ENCODE measurements at places on chromosomes 11 and 22.

GRCh38 chr22:31089160-31090100 is 8.3 kb downstream of the SMTN start:
- DNase-seq: no peak

- DNase-seq: no peak
Measured at GRCh38 chr11:27722117-27722952, 22.1 kb upstream of the BDNF start.

- no peak for DNase-seq
Measured at GRCh38 chr11:130394615-130395014, 33.8 kb downstream of the ADAMTS8 start.

DNA sequence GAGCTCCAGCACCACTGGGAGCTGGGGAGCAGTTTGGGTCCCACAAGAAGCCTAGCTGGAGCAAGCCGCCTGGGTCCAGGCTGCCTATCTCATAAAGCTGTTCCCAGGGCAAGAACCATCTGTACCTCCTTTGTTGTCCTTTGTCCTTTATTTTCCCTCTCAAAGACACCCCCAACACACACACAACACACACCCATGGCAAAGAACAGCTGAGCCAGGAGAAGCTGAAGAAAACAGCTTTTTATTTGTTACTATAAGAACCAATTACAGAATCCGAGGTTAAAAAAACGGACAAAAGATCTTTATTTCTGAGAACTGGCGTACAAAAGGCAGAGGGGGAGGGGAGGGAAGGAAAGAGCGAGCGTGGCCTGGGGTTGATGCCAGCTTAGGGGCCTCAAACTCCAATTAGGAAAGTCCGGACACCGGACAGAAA is 1.7 kb upstream of the TUT1 start:
- no peak for DNase-seq

DNA sequence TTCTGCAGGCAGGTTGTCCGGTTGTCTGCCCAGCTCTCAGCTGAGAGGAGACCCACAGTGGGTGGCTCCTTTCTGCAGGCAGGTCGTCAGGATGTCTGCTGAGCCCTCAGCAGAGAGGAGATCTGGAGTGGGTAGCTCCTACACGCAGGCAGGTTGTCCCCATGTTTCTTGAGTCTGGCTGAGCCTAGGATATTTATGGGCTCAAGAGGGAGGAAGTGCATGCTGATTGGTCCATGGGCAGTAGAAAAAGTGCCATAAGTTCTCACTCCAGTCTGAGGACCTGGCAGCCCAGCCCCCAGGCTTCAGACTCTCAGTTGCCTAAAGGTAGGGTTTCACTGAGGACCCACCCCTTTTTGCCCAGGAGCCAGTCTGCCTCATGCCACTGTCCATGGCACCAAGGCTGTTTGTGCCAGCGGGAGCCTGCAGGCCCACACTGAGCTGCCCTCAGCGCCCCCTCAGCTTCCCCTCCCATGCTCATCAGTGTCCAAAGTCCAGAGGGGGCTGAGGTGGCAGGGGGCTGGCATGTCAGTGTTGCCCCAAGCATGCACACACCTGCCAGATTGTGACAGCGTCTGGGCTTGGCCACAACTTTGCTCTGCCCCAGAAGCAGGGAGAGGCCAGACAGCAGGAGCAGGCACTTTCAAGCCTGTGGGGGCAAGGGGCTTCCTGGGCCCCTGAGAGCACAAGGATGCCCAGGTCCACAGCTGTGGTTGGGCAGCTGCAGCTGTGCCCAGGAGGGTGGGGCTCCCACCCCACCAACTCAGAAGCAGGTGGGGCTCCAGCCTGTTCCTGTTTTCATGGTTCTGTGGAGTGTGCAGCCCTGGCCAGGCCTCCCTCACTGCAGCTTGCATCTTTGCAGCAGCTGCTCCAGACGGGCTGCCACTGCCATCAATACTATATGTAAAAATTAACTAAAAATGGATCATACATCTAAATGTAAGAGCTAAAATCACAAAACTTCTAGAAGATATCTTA is 3.8 kb upstream of the RNF141 start:
- DNase-seq: no peak

DNA sequence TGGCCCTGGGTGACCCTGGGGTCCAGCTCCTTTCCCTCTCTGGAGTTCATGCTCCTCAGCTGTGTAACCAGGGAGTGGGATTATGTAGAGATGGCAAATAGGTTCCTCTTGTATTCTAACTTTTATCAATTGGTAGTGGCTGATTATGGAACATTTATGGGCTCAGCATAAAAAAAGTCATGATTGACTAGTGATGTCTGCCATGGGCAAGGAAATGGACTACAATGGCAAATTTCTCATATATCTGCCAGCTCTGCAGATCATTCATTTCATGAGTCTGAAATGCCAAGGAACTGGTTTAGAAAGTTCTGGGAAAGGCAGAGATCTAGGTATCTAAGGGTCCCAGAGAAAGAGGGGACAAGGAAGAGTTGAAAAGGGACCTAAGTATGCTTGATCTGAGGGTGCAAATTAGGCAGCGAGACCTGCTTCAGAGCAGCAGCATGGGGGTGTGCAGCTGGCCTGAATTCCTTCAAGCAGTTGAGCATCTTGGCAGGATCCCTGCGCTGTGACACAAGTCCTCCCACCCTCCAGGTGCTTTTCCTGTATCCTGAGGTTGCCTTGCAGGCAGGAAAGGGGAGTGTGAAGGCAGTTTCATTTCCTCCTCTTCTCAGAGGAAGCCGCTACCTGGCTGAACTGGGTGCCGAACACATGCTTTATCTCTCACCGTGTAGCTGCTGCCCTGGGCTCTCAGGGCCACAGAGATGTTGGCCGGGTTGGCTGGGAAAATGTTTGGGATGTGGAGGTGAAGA is 10.4 kb downstream of the SLC15A3 start:
- DNase-seq: no peak

DNA sequence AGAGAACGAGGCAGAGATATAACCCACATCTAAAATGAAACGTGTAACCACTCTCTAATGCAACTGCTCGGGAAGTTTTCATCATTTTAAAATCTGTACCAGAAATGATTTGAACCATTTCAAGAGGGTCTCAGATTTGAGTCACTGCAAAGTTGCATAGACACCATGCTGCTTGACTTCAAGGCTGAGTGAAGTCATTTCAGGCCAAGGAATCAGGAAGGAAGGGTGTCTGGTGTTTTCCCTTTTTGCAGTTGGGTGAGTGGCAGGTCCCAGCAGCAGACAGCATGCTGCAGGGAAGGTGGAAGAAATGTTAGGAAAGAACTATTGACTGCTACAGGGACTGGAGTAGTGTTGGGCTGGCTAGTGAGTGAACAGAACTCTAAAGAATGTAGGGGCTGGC is 16.5 kb downstream of the TANGO2 start:
- no peak for DNase-seq

DNA sequence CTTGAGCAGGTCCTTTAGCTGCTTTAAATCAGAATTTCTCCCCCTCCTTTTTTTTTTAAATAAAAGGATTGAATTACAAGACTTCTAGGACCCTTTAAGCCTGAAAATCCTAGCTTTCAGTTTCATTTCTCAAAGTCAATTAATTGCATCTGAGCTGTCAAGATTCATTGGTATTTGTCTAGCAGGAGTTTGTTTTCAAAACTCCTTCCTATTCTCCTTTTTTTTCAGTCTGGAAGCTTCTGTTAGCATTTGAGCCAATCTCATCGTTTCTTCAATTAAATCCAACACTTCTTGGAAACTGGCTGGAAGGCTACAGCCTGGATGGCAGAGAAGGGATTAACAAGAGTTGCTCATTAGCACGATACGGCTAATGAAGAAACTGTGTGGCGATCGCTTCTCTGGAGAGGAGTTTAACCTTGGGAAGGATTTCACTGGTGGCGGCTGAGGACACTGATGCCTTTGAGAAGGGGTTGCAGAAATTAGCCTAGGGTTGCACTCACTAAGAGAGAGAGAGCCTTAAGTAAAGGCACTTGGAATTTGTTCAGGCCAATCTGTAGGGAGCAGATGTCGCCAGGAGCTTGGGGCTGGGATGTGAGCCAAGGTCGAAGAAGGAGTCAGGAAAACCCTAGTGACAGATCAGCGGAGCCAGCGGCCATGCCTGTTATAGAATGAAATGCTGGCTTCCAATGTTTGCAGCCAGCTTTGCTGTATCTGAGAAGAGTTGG is 43.8 kb upstream of the API5 start:
- DNase-seq: no peak

GRCh38 chr11:111406589-111406988 is 27.5 kb upstream of the POU2AF1 start:
- DNase-seq: no peak

GRCh38 chr22:20436307-20436767 is 1.3 kb downstream of the SCARF2 start:
- no peak for DNase-seq

GRCh38 chr11:93939084-93939760 is 81.9 kb upstream of the HEPHL1 start:
- no peak for DNase-seq

DNA sequence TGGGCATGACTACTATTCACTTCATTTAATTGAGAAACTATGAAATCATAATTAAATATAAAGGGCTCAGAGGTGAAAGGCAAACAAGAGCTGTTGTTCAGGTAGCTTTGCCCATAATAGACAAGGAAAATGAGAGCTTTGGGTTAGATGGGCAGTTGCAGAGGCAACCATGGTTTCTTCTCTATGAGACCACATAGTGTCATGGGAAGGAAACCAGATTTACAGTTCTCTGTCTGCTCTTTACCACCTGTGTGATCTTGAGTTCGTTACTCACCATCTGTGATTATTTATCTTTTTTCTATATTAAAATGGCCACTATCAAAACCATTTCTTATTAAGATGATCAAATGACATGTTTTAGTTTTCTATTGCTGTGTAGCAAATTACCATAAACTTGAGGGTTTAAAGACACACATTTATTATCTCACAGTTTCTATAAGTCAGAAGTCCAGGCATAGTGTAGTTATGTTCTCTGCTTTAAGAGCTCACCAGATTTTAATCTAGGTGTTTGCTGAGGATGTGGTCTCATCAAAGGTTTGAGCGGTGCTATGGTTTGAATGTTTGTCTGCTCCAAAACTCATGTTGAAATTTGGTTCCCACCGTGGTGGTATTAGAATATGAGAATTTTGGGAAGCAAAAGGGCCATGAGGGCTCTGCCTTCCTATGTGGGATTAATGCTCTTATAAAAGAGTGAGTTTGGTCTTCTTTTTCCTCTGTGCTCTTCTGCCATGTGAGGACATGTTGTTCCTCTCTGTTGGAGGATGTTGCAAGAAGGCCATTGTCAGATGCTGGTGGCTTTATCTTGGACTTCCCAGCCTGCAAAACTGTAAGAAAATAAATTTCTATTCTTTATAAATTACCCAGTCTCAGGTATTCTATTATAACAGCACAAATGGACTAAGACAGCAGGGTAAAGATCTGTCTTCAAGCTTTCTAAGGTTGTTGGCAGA is 38.2 kb downstream of the OR2AG2 start:
- no peak for DNase-seq

- no peak for DNase-seq
Measured at GRCh38 chr11:13206086-13206640, 71.4 kb upstream of the BMAL1 start.

- DNase-seq: no peak
Measured at GRCh38 chr22:25757686-25758085, 15.7 kb downstream of the MYO18B start.

GRCh38 chr11:80595011-80595410 is 1154.2 kb upstream of the TENM4 start:
- peak; percentile 60 for DNase-seq

DNA sequence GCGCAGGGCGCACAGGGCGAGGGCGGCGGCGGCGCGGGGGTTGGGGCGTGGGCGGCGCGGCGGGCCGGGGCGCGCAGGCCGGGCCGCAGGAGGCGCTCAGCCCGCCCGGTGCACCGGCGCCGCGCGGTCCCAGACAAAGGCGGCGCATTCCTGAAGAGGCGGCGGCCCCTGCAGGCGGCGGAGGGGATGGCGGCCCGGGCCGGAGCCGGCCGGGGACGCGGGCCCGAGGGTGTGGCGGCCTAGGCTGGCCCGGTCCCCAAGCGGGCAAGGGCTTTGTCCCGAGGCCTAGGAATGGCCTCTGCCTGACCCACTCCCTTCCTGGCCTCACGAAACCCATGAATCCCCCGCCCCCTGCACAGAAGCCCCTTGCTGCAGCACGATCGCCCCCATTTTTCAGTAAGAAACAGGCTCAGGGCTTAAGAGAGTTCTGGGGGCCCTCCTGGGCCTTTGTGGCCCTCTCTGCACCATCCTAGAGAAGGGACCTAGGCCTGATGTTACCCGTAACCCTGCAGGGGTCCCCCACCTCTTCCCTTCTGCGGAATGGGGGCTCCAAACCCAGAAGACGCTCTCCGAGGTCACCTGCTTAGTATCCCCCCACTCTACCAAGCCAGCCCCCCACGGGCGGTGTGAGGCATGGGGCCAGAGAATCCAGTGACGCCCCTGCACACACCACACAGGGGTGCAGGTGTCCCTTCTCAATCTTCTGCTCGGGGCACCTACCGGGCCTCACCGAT is at the start of gene RTN4R:
Gene RTN4R, minus strand, starts transcription at position 40 of the 734 bp plus-strand sequence. CDS start 226 bp downstream, outside the sequence.
- DNase-seq: peak; percentile 8

- DNase-seq: peak; percentile 35
Measured at GRCh38 chr22:21593406-21594232, 26.1 kb downstream of the UBE2L3 start.

DNA sequence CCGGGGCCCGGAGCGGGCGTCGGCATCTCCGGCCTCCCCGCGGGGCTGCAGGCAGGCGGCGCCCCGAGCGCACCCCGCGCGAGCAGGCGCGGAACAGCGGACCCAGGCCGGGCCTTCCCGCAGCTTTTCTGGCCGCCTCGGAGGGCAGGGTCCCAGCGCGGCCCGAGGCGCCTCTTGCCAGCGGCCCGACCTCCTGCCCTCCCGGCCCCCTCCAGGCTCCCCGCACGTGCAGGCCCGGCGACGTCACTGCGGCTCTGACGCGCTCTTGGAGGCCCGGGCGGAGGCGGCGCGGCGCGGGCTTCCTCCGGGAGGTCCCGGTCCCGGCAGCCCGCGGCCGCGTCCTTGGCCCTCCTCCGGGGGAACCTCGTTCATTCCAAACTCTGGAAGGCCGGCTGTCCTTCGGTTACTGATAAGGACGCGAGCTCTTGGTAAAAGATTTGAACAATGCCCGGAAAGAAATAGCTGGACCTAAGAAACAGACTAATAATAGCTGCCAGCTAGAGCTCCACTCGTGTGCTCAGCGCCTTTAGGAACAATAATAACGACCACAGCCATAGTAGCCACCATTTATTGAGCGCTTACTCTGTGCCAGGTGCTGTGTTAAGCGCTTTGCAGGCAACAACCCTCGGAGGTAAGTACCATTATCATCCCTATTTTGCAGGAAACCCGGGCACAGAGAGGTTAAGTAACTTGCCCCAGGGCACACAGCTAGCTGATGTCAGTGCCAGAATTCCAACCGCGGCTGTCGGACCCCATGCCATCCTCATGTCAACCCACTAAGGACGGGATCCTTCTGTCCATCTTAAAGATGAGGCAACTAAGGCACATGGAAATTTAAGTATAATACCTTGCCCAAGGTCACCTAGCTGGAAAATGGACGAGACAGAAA is 39.1 kb upstream of the CREB3L1 start:
- DNase-seq: no peak

- DNase-seq: no peak
Measured at GRCh38 chr22:36833073-36833472, 16.2 kb upstream of the PVALB start.

DNA sequence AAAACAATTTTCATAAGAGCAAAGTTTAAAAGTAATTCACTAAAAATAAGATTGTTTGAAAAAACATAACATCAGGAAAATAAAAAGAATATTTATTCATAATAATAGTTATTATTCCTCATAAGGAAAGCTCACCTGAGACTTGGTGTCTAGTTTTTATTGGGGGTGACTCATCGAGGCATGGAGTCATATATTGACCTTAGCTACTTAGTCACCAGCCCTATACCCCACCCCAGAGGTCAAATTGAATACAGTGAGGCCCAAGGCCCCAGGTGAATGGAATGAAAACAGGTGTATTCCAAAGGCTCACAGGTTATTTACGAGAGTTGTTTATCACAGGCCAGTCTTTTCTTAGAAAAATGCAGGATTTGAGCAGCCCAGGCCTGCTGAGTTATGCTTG is 36.9 kb downstream of the CNTF start:
- DNase-seq: peak; percentile 10

- no peak for DNase-seq
Measured at GRCh38 chr11:70951139-70951804, 301.1 kb downstream of the SHANK2 start.

All from HepG2 (cell line).